ENCODE measurements at places on chromosomes 12 and 14. TPM values are rescaled to one million over a fixed set of nuclear protein-coding genes. Genes with fewer than 3 reads are reported as not detected.

DNA sequence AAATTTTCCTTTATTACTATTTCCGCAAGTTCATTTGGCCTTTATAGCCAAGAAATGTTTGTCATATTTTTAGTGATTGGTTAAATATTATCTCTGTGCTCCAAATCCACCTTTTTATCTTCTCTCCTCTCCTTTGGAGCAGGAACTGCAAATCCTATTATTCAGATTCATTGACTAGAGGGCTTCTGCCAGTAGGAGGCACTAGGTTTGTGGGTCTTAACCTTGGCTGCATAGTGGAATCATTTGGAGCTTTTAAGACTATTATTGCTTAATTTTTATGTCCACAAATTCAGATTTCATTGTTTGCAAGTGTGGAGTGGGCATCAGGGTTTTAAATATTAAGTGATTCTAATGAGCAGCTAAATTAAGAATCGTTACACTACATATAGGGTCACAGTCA is 75.3 kb upstream of the SYT10 start:
- no peak for DNase-seq

- DNase-seq = no peak
Measured at GRCh38 chr14:69046476-69046860, 67.4 kb upstream of the ACTN1 start.

DNA sequence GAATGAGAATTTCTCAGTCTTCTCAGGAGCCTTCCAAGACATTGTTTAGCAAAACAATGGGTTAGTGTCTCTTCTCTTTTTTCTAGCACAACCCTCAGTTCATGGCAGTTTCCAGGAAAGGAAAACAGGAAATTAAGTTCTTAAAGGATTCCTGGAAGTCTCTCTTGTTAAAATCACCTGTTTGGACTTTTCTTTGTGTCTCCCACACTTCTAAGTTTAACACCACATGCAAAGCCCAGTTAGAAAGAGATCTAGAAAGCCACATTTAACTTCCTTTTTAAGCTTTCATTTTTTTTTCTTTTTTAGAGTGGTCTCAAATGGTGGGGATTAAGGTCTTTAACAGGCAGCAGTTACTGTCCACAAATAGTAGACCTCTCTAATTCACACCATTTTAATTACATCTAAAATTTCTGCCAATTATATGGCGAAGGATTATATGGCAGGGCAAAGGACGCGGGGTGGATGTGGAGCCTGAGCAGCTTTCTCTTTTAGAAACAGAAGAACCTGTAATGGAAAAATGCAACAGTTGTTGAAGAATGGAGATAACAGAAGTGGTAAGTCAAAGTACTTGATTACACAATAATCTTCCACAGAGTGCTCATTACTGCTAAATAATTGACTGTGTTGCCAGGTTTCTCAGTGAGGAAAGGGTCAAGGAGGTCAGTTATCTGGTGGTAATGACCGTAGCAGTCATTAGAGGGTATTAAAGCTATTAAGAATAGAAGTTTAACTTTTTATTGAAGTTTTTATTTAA is 298.6 kb downstream of the AKAP6 start:
- DNase-seq = no peak

Gene MGP
- polyA plus RNA-seq = 340 TPM

GRCh38 chr14:70663707-70664179 is 22.0 kb downstream of the TTC9 start:
- DNase-seq = no peak

DNA sequence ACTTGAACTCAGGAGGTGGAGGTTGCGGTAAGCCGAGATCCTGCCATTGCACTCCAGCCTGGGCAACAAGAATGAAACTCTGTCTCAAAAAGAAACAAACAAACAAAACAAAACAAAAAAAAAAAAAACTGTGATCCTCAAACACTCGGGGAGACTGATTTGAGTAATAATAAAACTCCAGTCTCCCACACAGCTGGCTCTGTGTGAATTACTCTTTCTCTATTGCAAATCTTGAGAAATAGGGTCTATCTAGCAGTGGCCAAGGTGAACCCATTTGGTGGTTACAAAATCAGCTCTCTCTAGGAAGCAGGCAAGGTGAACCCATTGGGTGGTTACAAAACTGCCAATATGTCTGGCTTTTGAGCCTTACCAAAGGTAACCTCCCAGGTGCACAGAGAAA is 6.0 kb upstream of the ACOT6 start:
- DNase-seq = no peak

Gene SELPLG
- 5.8 TPM for polyA plus RNA-seq

DNA sequence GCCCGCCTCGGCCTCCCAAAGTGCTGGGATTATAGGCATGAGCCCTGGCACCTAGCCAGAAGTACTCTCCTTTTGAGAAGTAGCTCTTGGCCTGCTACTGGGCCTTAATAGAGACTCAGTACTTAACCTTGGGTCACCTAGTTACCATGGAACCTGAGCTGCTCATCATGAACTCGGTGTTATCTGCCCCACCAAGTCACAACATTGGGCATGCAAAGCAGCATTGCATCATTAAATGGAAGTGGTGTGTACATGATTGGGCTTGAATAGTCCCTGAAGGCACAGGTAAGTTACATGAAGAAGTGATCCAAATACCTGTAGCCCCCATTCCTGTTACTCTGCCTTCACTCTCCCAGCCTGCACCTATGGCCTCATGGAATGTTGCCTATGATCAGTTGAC is 18.0 kb upstream of the ATF7 start:
- no peak for DNase-seq

GRCh38 chr12:55008944-55009585 is 10.7 kb upstream of the NEUROD4 start:
- DNase-seq = no peak

DNA sequence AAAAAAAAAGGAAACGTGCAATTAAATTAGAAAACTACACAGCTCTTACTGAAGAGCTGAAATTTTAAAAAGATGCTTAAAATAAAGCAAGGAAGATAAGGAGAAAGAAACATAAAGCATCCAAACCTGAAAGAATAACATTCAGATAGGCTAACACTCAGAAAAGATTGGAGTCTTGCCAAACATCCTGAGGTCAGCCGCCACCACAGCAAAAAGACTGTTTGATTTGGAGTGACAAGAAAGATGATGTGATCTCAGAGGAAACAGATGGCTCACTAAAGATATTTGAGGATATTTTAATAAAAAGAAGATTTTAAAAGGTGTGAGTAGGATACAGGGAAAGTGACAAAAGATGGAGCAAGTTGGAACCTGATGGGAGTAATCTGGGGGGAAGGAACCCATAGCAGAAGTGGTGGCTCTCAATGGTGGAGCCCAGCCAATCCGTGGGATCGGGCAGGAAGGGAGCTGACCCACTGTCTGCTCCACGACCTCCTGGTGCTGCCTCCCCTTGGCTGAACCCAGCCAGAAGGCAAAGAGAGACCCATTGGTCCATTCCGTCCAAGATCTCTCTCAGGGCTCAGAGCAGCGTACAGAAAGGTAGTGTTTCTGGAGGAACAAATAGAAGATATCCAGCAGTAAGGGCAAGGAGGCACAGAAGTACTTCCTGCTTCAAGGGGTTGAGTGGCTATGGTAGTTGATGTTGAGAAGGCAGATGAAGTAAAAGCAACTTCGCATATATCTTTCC is 469.6 kb downstream of the RGS6 start:
- no peak for DNase-seq

GRCh38 chr14:104571246-104571645 is 8.3 kb upstream of the C14orf180 start:
- DNase-seq = no peak

Gene GNB3
- polyA plus RNA-seq = 25.9 TPM

DNA sequence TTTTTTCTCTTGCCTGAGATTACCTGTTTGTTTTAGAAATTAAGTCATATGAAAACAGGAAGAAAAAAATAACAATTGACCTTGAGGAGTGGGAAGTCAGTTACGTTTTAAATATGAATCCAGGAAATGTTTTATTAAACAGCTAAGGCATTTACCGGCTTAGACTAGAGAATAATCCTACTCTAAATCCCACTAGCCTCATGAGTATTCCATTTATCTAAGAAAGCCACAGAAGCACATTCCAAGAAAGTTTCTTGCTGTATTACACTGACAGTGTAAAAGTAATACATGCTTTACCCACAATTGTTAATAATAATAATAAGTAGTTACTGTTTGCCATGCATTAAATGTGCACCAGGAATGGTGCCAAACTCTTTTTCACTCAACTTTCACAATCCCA is 90.9 kb downstream of the BMP4 start:
- no peak for DNase-seq

DNA sequence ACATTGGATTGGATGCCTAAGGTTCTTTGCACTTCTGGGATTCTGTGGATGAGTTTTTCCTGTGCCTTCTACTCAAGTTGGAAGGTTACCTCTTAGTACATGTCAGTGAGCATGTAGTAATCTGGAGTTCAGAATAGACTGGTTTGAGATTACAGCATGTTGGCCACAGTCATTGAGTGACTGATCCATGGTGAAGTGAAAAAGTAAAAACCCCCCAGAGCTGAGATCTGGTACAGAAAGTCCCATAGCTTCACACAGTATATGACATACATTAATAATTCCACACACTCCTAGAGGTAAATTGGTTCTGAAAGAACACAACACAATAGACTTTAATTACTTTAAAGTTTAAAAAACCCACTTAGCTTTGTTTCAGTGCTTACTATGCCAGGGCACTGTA is 11.9 kb upstream of the CCND2 start:
- DNase-seq = no peak

GRCh38 chr14:24196071-24197055 is 1.1 kb upstream of the TM9SF1 start:
- no peak for DNase-seq

DNA sequence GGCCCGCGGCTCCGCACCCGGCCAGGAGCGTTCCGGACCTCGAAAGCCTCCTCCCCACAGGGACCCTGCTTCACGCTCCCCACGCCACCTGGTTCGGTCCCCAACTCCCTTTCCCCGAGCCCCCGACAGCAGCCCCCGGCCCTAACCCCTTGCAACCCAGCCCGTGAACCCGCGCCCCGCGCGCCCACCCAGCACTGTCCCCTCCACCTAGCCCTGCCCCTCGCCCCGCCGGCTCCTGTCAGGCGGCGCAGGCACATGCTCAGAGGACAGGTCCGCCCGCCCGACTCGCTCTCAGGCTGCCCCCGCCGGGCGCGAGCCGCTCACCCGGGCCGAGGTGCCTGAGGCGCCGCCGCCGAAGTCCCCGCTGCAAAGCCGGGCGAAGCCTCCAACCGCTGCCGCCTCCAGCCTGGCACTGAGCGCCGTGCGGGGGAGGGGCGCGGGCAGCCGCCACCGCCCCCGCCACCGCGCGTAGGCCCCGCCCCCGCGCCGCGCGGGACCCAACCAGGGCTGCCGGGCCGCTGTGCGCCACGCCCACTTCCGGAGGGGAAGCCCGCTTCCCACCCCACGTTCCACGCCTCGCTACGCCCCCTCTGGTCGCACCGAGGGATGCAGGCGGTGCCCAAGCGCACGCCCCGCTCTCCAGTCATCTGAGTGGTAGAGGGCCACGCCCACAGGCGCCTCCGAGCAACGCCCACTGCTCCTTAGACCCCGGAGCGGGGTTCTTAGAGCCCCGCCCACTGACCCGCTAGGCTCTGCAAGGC is at the start of gene CORO1C:
CORO1C (minus strand) TSS at position 414 of the 761 bp plus-strand sequence. CDS start 30,200 bp downstream, outside the sequence.
- peak; percentile 96 for DNase-seq

- no peak for DNase-seq
Measured at GRCh38 chr12:24197532-24197931, 248.1 kb upstream of the SOX5 start.

DNA sequence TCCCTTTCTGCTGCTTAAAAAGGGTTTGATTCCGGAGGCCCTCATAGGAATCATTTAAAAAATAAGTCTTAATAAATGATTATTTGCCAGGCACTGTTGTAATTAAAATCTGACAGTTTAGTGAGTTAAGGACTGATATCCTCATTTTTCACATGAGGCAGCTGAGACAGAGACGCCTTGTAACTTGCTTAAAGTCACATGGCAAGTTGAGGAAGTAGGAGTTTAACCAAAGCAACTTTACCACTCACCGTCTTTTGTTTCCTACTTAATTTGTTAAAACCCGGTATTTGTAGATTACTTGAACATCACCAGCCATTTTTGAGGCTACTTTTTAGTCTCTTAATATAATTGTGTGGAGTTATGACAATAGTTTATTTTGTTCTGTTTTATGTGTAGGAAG is 2.4 kb downstream of the TIGAR start:
- no peak for DNase-seq

GRCh38 chr12:75635606-75636444 is 124.4 kb upstream of the KRR1 start:
- no peak for DNase-seq

- no peak for DNase-seq
Measured at GRCh38 chr14:50123062-50123461, 6.7 kb upstream of the VCPKMT start.

Gene FAM181A
- polyA plus RNA-seq = not detected

GRCh38 chr14:26606729-26607312 is 9.0 kb upstream of the NOVA1 start:
- DNase-seq = no peak

Gene HPD
- not detected for polyA plus RNA-seq

Gene MARK3
- 56.4 TPM for polyA plus RNA-seq

Gene SSTR1
- polyA plus RNA-seq = 0.23 TPM

GRCh38 chr14:43754838-43755237 is 752.2 kb downstream of the FSCB start:
- DNase-seq = no peak

DNA sequence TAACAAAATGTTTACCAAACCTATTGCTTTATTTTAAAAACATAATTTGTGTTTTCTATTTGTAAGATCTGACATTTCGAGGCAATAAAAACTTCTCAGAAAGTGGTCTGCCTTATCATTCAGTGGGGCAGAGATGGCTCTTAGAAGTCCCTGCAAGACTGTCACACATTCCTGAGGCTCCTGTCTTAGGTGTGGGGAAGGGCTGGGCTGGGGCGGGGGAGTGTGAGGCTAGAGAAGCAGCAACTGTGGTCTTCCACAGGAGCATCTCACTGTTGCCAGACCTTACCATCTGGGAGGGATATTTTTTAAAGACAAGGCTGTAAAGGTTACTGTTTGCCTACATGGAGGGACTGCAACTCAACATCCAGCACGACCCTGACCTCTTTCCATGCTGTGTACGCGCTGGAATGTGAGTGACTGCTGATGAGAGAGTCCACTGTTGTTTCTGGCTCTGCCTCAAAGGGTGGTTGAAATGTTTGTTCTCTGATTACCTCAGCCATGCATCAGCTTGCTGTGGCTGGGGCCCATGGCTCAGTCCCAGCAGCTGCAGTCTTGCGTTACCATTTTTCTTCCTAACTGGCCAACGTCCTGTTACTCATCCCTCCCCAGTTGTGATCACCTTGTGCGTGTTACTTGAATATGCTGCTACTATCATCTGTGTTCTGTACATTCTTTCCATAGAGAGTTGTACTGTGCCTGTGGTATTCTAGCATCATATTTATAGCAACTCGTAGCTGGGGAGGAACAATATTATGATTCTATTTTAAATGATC is 12.4 kb downstream of the ERG28 start:
- DNase-seq = peak; percentile 76

Gene GPR132
- polyA plus RNA-seq = 0.67 TPM

GRCh38 chr12:116408489-116409250 is 131.2 kb upstream of the MED13L start:
- no peak for DNase-seq

DNA sequence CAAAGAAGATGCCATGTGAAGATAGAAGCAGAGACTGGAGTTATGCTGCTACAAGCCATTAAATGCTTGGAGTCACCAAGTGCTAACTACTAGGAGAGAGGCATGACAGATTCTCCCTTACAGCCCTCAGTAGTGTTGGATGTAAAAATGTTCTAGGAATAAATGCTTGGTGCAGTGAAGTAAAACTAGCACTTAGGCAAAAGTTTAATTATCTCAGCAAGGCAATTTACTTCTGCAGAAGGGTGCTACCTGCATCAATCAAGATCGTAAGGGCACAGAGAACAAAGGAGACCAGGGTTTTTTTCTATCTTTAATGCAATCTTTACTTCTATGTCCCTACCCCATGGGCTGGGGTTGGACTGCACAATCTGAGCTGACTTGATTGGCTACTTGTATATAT is 9.5 kb upstream of the DNM1L start:
- no peak for DNase-seq

GRCh38 chr12:54432815-54433164 is 13.7 kb upstream of the ITGA5 start:
- no peak for DNase-seq
